ENCODE measurements at places on chromosomes 5 and 9.

DNA sequence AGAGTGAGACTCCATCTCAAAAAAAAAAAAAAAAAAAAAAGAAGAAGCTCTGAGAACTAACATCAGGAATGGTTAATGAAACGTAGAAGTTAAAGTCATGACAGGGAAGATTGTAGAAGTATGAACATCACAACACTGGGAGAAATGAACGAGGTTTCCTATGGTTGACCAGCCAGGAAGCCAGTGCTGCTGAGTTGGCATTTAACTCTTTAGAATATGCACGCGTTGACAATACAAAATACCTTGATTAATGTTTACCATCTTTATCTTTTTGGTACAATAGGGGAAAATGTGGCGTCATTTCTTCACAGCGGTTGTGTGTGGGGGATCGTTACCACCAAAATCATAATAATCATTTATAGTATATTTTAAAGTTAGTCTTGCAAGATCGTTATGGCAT, 32.0 kb downstream of the ABO start:
- DNase-seq, result no peak

DNA sequence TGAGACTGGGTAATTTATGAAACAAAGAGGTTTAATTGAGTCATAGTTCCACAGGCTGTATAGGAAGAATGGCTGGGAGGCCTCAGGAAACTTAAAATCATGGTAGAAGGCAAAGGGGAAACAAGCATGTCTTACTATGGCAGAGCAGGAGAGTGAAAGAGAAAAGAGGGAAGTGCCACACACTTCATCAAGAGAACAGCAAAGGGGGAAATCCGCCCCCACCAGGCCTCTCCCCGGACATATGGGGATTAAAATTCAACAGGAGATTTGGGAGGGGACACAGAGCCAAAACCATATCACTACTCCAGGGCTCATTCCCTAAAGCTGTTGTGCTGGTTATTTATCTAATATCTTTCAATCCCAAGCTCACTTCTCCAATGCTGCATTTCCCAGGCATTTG, 50.2 kb upstream of the NR3C1 start:
- DNase-seq, result no peak

- DNase-seq, result peak; percentile 85
Measured at GRCh38 chr9:108618906-108619550, 236.8 kb downstream of the ACTL7B start.

GRCh38 chr9:1051584-1052275, 1.6 kb downstream of the DMRT2 start:
- DNase-seq, result peak; percentile 41

- DNase-seq, result peak; percentile 91
Measured at GRCh38 chr9:132406554-132407122, at the start of gene TTF1. Gene TTF1, minus strand, starts transcription at chr9:132406840. Its CDS starts 4,019 bp downstream, at chr9:132402821.

GRCh38 chr9:125495172-125496119, 211.6 kb downstream of the MAPKAP1 start:
- no peak for DNase-seq

DNA sequence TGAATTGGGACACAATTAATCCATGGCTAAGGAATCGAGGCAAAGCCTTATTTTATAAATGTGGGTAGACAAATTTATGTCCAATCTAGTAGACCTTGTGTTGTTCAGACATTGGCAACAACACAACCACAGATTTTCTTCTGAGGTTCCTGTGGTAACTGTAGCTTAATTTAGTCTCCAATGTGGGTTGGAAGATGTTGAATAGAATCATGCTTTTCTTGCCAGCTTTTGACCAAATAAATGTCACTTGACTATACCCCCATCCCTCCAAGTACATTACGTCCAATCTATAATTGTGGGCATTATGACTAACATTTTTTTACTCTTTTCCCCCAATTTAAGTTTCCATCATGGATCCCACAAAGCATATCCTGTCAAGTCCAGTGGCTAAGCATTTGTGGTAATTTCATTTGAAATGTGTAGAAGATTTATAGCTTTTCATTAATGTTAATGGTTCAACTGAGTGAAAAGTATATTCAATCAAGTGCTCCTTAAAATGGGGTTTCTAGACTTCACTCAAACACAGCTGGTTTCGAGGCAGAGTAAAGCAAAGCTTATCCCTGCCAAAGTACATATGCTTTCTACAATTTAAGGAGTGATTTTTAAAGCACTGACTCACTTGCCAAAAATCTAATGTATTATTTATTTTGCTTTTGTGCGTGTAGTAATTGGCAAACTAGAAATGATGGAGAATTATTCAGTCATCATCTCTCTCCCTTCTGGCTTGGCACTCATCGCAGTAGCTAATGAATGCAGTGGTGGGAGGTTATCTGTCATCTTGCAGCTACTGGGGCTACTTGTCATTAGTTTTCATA, 141.8 kb downstream of the FAM174A start:
- peak; percentile 24 for DNase-seq

- DNase-seq, result no peak
Measured at GRCh38 chr5:103648086-103648485, 85.5 kb upstream of the NUDT12 start.

GRCh38 chr5:151685749-151686673, 704 bp downstream of the SPARC start:
- DNase-seq, result peak; percentile 56

DNA sequence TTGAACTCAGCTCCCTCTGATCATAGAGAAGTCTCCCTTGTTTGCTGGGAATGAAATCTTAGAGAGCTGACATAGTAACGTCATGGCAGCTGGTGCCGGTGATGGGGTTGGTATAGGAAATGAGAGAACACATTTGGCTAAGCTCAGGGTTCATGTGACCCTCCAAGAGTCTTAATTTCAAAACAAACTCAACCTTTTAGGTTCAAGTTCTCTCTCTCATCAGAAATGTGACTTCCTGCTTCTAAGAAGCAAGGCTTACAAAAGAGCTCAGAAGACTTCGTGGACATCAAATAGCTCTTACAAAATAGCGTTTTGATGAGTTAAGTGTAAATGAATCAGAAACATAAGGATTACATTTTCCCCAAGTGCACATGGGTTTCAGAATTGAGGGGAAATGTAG, 97.3 kb downstream of the PAPPA start:
- DNase-seq, result no peak

GRCh38 chr9:122333169-122333808, 37.5 kb upstream of the PTGS1 start:
- DNase-seq, result no peak

GRCh38 chr9:69176471-69177171, 2.5 kb downstream of the TJP2 start:
- DNase-seq, result no peak

GRCh38 chr5:170896779-170897178, 35.0 kb downstream of the RANBP17 start:
- DNase-seq, result peak; percentile 30

DNA sequence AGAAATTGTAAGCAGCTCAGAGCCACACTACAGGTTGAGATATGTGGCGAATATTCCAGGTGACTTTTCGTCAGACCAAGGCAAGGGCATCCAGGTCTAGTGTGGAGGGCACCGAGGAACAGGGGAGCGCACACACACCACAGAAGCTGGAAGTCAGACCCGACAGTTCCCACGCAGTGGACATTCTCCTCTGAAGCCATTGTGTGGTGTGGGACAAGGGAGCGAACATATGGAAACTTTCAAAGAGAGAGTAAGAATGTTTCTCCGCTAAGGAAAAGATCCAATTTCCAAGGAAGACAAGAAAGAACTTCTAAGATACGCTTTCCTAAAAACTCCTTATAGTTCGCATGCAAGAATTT, 141.4 kb upstream of the OTULINL start:
- DNase-seq, result no peak

DNA sequence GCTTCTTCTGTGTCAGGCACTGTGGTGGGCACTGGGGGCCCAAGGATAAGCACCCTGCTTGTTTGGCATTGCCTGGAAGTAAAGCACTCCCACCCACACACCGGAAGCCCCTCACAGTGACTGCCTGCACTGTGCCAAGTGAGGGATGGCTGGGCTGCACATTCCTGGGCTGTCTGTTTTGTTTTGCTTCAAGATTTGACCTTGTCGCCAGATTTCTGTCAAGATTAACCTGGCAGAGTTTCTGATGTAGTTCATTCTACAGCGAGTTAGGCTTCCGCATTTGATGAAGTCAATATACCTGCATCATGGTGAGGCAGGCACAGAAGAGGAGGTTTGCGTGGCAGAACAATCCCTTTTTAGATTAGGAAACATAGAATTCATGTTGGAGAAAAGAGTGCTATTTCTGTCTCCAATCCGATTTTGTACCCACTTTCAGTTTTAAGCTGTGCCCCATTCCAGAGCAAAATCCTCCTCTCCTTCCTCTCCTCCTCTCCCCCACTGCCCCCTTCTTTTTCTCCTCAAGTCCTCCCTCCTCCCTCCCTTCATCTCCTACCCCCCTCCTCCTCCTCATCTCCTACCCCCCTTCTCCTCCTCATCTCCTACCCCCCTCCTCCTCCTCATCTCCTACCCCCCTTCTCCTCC, 14.4 kb upstream of the BOD1 start:
- no peak for DNase-seq

DNA sequence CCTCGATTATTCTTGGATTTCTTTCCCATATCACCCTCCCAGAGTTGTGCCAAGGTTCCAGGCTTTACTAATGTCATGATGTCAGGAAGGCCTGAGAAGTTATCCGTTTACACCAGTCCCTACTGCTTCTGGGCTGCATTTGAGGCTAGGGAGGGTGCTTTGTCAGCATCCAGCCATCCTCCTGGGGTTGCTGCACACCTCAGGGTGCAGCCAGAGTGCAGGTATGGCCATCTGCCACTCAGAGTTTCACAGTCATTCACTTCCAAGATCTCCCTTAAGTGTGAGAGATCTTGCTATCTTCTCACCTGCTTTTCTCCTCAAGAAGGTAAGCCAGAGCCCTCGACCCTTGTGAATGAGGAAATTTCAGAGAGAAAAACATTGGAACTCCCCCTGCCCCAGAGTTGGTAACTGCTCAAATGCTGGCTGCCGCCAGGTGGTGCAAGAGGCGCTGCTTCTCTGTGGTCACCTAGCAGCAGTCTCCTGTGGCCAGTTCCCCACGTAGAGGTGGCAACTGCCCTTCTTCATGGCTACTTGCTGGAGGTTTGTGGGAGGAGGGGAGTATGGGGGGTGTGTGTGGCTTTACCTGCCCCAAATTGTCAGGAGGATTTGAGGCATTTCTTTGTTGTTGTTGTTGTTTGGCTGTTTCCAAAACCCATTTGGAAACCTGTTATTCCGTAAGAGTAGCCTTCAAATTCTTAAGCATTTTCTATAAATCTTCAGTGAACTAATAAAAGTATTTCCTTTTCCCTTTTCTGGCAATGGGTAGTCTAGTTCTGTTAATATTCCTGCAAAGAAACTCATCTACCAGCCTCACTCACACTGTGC, 259.6 kb upstream of the DMRT1 start:
- DNase-seq, result no peak

- DNase-seq, result no peak
Measured at GRCh38 chr9:89436326-89436725, 61.6 kb downstream of the SEMA4D start.
